ENCODE measurements at places on chromosomes 4 and X.

DNA sequence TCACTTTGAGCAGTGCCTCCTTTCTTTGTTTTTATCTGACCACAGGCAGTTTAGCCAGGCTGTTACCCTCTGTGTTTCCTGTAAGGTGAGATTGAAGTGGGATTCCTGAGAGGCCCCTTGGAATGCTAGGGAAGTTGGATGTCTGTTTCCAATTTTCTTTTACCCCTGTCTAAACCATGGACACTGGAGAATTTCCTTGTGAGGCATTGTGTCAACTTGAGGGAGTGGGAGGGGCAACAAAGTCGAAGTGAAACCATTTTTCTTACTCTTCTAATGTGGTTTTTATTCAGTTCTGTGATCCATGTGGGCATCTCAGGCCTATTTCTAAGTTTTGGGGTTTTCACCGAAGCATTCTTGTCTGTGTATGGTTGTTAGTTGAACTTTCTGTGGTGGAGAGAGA, 296.1 kb upstream of the UGT8 start:
- no peak for DNase-seq

DNA sequence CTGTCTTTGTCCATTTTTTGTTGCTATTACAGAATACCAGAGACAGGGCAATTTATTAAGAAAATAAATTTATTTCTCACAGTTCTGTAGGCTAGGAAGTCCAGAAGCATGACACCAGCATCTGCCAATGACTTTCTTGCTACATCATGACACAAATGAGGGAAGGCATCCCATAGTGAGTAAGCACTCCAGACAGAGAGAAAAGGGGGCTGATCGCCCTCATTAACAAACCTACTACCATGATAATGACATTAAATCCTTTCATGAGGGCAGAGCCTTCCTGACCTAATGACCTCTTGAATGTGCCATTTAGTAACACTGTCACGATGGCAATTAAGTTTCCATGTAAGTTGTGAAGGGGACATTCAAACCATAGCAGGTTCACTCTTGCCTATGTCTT, 20.1 kb downstream of the CCDC149 start:
- no peak for DNase-seq

- no peak for DNase-seq
These were observed 81.1 kb downstream of the PPP2R2C start for GRCh38 chr4:6391186-6391851.

- no peak for DNase-seq
These were observed 49.2 kb downstream of the SETD7 start for GRCh38 chr4:139506774-139507173.

DNA sequence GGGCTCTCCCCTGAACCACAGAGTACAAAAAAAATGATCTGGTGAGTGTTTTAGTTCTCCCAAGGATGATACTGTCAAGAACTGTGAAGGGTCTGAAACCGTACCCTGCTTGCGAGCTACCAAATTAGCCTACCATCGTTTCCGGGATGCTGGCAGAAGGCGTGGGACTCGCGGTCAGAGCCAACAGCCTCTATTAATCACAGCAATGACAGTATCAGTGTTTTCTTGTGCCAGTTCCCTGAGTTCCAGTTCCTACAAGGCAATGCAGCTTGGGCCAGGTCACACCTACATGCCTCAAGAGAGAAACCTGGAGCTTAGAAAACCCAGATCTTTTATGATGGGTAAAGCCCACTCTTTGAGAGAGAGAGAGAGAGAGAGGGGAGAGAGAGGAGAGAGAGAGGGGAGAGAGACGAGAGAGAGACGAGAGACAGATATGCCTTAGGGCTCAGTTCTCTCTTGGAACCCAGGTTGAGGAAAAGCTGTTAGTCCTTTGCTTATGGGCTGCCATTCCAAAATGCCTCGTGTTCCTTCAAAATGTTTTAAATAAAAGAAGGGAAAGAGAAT, 327.8 kb downstream of the ARHGAP10 start:
- no peak for DNase-seq

GRCh38 chrX:18617407-18617750, 54.5 kb downstream of the RS1 start:
- DNase-seq = no peak

DNA sequence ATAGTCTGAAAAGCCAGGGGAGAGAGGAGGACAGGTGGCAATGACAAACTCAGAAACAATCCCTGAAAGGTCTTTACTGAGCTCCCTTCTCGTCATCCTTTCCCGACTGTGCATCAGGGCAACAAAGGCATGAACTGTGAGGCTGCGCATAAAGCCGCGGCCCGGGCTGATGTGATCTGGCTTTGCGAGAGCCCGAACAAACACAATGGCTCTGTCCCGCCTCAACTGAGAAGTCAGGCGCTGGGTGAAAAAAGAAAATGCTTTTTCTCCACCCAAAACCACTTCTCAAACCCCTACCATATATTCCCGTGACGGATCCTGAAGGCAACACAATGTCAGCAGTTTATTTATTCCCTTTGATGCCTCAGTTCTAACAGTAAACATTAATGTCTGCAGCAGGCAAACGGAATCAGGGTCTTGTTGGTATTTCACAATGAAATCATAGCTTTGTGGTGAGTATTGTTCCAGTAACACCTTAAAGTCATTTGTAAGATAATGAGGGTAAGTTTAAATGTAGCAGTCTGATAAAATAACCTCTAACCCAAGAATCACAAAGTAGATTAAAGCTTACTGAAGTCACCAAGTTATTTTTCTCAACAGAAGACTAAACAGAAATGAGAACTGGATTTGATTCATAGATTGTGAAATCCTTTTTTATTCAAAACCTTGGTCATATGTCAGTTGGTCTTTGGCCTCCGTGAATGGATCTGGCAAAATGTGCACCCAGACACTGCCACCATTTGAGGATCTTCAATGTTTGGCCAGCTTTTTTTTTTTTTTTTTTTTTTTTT, 67.4 kb downstream of the APBB2 start:
- DNase-seq = no peak

DNA sequence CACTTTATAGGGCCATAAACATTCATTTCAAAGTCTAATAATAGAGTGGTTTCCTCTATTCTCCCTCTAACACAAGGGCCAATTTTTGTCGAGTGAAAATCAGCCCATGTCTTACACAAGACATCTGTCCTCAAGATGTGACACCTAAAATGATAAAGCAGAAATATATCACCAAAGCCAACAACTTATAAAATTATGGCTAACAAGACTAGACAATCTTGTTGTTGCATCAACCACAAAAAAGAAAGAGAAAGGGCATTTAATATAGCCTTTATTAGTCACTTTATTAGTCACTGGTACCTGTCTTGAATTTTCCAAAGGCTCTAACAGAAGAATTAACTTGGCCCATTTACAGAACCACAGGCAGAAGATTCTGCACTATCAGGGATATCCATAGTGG, 161.6 kb downstream of the SMIM20 start:
- no peak for DNase-seq

DNA sequence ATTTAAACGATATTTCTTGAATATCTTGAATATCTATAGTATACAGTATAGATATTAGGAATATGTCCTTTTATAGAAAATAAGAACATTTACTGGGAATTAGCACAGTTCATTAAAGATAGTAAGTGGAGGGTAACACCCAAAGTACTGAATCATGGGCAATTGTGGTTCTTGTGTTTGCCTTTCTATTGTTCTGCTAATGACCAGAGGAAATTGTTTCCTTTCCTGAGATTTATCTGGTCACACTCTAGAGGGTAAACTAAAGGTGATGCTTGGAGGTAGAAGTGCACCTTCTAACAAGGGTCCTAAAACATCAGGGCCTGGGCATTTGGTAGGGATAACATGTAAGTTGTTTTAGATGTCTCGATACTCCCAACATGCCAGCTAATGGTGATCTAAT, 241.3 kb upstream of the SFRP2 start:
- DNase-seq = no peak

GRCh38 chr4:48191758-48192157, 57.7 kb upstream of the TXK start:
- DNase-seq = no peak

- DNase-seq = no peak
These were observed 99.6 kb downstream of the ADAM29 start for GRCh38 chr4:175017751-175018150.

- no peak for DNase-seq
These were observed 42.8 kb upstream of the TRIM2 start for GRCh38 chr4:153161226-153161963.

- no peak for DNase-seq
These were observed 839 bp downstream of the STK26 start for GRCh38 chrX:132023896-132024386.

DNA sequence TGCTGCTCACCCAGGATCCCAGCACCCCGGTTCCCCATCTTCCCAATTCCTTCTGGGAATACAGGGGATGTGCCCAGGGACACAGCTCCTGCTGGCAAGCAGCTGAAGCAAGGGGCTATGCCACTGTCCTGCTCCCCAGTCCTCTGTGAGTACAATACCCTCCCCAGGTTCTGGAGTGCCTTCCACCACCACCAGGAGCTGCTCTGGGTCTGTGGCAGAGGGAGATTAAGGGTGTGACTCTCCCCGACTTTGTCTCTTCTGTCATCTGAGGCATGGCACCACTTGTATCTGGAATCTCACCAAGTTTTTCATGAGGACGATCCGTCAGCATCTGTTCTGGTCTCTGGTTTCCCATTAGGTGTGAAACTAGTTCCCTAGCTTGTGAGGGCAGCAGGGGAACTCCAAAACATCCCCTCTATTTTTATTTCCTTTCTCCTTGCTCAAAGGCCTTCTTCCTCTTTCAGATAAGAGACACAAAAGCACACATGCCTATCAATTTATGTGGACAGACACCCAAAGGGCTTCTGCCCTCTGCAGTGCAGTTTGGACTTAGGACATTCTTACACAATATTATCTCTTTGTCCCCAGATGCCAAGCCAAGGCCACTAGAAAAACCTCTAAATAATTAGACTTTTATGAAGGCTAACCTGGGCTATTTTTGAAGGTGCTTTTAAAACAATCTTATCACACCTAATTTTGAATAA, 26.8 kb downstream of the MGST2 start:
- no peak for DNase-seq

DNA sequence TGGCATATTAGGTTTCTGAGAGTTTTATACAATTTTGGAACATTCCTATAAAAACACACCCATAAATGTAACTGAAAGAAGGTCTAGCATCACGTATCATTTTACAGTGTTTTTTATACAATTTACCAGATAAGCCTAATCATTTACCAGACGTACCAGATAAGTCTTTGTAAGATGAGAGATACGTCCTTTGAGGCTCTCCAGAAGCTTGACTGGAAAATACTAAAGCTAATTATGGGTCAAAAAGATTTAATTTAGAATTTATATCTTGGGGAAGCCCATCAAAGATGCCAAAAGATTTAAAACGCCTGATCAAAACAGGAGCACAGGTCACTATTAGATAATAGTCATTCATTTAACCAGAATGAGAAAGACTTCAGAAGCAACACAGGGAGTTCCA, 55.0 kb downstream of the RGS12 start:
- no peak for DNase-seq

DNA sequence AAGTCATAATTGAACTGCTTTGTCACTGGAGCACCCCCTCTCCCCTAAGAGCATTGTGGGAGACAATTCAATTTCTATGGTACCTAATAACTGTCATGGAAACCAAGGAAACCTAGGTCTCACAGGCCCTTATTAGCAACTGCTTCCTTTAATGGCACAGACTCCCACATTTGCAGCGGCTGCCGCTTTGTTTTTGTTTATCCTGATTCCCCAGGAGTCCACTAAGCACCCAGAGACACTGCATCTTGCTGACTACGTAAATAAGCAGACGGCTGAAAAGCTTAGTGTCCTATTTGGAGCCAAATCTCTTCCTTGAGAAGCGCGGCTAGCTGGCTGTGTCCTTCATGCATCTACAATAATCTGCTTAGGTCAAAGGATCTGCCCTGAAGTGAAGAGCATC, 494.4 kb downstream of the TMA16 start:
- DNase-seq = no peak

GRCh38 chr4:103018391-103019307, 856 bp downstream of the SLC9B1 start:
- no peak for DNase-seq

DNA sequence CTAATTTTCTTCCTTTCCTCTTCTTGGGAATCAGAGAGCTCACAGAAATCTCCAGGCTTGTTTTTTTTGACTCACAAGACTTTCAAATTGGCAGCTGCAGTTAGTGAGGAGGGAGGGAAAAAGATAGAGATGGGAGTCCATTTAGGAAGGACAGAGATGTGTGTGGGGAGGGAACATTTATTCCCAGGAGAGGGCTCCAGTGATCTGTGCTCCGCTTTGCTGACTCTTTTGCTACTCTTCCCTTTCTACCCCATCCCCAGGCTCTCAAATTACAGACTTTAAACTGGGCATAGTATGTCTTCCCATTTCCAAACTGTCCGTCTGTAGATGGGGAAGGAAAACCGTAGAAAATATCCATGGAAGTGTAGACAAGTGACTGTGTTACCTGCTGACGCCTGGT, 39.1 kb upstream of the UCP1 start:
- no peak for DNase-seq

GRCh38 chr4:147326591-147326990, 154.3 kb upstream of the EDNRA start:
- no peak for DNase-seq
